ENCODE measurements at places on chromosomes 16 and 17.

DNA sequence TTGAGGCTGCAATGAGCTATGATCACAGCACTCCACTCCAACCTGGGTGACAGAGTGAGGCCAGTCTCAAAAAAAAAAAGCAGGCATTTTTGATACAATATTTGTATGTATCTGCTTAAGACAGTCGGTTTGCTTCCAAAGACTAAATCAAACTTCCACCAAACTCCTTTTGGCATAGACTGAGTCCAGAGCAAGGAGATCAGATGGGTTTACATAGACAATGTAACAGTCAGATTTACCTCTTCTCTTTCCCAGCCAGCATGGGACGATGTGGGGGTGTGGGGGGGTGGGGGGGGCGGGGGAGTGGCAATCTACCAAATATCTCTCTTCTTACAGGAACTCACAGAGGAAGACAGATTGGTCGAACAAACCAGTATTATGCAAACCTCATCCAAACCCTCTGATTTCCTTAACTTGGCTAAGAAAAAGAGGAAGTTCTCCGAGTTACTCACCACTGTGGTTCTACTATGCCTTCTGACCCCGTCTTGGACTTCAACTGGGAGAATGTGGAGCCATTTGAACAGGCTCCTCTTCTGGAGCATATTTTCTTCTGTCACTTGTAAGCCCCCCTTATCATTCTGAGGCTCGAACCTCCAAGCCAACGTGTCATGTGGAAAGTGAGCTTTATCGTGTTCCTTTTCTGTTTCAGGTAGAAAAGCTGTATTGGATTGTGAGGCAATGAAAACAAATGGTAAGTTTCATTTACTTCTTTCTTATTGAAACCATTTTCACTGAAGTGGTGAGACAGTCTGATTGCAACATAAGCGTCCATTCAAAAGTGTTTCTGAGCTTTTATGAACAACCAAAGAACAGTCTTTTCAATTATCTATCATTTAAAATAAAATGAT lies at the start of gene MILR1:
TSS of gene MILR1 (plus strand) at position 451 of the 848 bp plus-strand sequence. CDS start at position 505, 54 bp downstream.
- DNase-seq, result no peak

GRCh38 chr17:77329741-77330531 lies 189.2 kb downstream of the SEC14L1 start:
- DNase-seq, result no peak

DNA sequence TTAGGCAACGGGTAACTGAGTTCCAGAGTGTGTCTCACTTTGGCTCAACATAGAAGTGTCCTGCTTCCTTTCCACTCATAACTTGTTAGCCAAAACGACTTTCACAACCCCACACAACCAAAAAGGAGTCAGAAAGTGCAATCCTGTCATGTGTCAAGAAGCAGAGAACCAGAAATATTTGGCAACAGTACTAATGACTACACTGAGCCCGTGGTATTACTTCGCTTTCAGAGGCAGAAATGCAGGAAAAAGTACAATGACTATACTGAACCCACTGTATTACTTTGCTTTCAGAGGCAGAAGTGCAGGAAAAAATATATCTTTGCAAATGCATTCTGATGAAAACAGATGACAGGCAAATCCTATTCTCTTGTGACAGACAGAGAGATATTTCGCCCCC lies 484.6 kb downstream of the KIF2B start:
- no peak for DNase-seq

GRCh38 chr17:40879026-40879425 lies 6.0 kb downstream of the KRT20 start:
- DNase-seq, result no peak

GRCh38 chr16:87828071-87828906 lies 41.0 kb downstream of the SLC7A5 start:
- DNase-seq, result peak; percentile 55

GRCh38 chr17:332558-333322 lies 19.9 kb downstream of the RPH3AL start:
- DNase-seq, result no peak

GRCh38 chr16:1634541-1634940 lies 22.4 kb downstream of the CRAMP1 start:
- DNase-seq, result no peak

DNA sequence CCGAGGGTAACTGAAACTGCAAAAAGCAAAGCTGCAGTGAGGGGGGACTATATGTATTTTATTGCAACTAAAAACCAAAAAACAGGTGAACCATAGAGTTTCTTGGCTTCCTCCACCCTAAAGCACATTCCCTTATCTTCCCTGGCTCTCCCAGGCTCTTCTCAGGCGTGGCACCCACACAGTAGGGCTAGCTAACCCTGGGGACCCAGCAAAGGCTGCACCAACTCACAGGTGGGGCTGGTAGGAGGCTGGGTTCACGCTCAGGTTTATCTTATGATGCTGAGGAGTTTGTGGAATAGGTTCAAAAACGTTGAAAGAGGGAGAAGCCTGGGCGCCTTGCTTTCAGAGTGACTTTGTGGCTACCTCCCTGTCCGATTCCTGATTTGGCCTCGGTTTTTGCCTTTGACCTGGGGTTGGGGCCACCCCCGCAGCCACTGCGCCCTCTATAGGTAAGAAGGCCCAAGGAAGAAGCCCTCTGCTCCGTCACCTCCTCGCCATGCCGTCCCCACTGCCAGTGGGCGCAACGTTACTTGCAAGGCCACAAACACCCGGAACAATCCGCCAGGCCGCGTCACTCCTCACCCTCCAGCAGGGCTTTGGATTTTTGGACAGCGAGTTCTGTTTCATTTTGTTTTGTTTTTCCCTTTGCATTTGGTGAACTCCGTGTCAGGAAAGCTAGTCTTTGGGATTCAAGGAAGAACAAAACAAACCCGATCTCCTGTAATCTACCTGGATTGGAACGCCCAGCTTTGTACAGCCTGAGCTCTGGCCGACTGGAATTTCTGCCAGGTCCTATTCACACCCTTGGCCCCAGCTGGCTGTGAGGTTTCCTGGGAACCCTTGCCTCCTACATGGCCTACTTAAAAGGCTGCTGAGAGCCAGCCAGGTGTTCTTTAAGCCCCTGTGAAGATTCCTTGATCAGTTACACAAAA lies 60.8 kb downstream of the TBC1D16 start:
- no peak for DNase-seq

DNA sequence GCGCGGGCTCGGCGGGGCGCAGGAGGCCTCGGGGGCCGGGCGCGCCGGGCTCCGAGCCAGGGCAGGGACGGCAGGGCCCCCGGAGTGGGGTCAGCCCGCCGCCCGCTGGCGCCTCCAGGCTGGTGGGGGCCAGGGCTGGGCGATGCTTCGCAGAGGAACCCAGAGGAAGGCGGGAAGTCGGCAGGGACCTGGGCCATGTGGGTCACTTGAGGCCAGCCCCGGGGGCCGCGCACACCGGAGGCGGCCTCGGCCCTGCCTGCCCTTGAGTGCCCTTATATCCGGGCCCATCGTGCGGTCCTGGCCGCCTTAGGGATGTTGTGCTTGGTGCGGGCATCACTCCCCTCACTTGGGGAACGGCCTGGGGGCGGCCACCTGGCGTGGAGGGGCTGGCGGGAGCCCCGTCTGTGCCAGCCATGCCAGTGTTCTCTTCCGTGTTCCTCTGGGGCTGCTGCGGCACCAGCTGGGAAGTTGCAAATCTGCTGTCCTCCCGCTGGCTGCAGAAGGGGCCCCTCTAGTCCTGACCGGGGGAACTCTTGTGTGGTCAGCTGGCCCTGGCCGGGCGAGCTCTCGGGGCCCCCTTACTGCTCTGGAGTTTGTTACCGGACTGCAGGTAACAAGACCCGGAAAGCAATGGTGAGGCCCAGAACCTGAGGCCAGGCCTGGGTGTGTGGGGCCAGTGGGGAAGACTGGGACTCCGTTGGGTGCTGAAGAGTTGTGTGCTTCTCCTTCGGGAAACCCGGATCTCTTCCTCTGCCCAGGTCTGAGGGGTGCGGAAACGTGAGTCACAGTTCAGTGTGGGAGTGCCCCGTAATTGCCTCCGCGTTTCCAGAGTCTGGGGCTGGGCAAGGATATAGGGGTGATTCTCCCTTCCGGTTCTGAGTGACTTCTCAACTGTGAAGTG lies 849 bp downstream of the CAPN15 start:
- DNase-seq, result peak; percentile 63

DNA sequence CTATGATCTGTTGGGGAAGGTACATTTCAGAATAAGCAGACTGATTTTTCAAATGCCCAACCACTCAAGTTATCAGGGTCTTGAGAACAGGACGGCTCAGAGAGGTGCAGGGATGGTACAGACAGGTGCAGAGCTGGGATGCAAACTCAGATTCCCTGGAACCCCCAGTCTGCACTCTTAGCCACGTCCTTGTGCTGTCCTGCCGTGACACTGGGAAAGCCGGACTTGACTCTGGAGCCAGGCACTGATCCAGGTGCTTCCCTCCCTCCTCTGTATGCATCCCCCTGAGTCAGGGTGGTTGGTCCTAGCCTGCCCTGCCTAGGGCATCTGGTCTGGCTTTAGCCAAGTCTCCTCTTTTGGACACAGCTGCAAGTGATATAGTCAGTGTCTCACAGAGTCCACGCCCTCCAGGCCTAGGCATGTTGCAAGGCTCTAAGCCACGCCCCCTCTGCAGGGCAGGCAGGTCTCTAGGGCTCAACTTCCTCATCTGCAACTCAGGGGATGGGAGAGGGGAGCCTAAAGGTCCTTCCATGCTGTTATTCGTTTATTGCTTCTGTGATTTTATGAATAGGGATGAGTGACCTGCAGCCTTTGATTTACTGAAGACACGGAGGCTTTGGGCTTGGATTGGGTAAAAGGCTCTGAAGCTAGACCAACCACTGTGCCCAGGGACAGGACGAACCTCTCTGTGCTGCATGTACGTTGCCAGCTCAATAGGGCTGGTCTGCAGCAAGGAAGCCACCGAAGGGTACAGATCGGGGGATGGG lies 97.3 kb downstream of the SDK2 start:
- DNase-seq, result peak; percentile 45

DNA sequence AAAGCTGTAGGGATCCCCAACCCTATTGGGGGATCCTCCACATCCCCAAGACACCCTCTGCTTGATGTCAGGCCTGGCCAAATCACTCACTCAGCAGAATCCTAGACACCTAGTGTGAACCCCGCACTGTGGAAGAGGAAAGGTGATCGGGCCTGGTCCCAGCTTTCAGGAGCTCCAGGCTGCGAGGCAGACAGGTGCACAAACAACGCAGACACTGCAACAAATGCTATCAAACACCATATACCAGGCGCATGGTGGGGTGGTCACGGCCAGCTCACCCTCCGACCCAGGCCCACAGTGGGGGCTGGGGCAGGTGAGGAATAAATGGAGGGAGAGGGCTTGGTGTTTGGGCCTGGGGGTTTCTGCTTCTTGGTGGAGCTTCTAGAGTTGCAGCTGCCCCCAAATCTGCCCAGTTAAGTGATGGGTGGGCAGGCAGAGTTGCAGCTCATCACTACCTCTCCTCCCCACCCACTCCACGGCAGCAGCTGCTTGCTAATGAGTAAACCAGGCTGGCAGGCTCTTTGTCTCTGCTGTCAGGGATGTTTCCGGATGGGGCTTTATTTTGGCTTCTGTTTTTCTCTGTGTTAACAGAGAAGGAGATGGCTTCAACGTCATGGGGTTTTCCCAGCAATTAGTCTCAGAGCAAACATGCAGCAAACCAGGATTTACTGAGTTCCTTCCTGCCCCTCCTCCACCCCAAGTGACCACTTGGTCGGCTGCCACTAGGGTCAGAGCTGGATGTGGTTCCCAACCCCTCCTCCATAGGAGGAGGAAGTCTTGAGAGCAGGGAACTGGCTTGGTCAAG lies 46.6 kb downstream of the PECAM1 start:
- DNase-seq, result peak; percentile 32

Data from activated CD4-positive, alpha-beta T cell treated with anti-CD3 and anti-CD28 coated beads for 48 hours (primary cell).